ENCODE measurements at places on chromosomes 2 and 18.
A peak's percentile ranks its signal among the peaks of the same experiment; 100 is the strongest.

GRCh38 chr2:127599211-127599610 lies 46.7 kb upstream of the GPR17 start:
- no peak for DNase-seq

GRCh38 chr2:48034295-48034694 lies 128.0 kb upstream of the FBXO11 start:
- no peak for DNase-seq

GRCh38 chr2:98455494-98455976 lies 10.9 kb downstream of the INPP4A start:
- DNase-seq: no peak

- peak; percentile 31 for DNase-seq
Measured at GRCh38 chr2:240024766-240025165, 376 bp downstream of the NDUFA10 start.

GRCh38 chr2:147365622-147366021 lies 479.2 kb upstream of the ACVR2A start:
- peak; percentile 51 for DNase-seq

- DNase-seq: no peak
Measured at GRCh38 chr2:51579412-51579811, 547.5 kb upstream of the NRXN1 start.

DNA sequence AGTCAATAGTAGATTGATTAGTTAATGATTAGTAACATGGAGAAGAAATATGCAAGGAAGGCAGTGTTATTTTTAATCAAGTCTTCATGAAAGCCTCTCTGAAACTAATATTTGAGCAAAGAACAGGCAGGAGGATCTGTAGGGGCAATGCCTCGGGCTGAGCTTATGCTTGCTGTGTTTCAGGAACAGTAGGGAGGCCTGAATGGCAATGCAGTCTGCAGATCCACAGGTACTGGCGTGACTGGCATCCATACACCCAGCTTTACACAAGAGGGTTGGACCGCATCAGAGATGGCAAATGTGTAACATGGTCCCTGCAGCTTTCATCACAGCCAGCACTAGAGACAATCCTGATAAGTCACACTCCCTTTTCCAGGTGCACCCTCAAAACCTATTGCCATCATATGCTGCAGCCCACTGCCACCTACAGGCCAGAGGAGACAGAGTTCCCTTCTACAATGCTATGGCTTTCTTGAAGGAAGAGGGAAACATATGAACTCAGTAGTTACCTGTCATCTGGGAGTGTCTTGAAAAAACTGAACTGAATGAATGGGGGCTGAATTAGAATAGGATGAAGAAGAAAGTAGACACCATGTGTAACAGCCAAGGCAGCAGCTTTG lies 582.4 kb upstream of the RAB6C start:
- DNase-seq: peak; percentile 61
